ENCODE measurements at places on chromosomes 6 and 20.

DNA sequence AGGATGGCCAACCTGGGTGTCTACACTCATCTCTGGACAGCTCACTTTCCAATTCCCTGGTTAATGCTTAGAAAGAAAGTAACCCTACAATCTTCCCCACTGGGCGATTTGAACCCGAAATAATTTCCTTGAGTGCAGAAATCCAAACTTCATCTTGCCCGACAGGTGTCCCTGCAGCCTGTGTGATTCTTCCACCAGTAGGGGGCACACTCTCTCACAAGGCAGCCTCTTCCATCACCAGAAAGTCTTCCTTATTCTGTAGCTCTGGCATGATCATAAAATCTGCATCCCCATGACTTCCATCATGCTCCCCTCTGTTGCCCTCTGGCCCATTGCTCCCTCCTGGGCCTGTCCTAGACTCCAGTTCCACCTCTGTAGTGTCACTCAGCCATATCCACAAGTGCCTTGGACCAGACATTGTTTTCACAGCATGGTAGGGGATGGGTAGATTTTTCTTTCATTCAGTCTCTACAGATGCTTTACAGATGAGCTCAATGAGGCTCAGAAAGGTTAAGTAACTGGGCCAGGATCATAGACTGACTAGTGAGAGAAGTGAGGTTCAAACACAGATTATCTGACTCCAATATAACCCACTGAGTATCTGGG lies 170.4 kb upstream of the SPTLC3 start:
- no peak for DNase-seq

- DNase-seq, result no peak
Measured at GRCh38 chr20:44253528-44253927, 6.4 kb downstream of the GDAP1L1 start.

GRCh38 chr20:63127700-63128364 lies 88.1 kb downstream of the YTHDF1 start:
- DNase-seq, result no peak

GRCh38 chr6:140736231-140736630 lies 1361.8 kb upstream of the CITED2 start:
- no peak for DNase-seq

DNA sequence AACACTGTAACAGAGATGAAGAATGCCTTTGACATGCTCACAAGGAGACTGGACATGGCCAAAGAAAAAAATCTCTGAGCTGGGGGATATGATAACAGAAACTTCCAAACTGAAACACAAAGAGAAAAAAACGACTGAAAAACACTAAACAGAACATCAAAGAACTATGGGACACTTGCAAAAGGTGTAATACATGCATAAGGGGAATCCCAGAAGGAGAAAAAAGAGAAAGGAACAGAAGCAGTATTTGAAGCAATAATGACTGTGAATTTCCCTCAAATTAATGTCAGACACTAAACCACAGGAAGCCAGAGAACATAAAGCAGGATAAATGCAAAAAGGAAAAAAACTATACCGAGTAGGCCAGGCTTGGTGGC lies 117.4 kb upstream of the ARID1B start:
- DNase-seq, result no peak

- DNase-seq, result no peak
Measured at GRCh38 chr20:57382516-57382915, 8.7 kb upstream of the RBM38 start.

DNA sequence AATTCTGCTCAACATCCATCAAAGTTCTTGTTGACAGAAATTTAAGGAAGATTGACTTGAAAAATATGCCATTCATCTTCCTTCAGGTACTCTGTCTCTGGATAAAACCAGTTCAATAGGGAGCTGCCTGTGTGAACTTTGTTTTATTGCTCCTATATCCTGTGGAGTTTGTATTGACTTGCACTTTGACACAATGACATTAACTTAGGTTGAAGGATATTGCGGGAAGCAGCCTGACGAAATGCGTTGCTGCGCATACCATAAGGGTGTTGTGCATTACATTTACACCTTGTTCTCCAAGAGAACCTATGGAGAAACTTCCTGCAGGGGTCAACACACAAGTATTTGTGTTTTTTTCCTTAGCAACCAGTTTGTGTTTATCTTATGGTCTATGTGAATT lies 185.4 kb upstream of the GRIK2 start:
- no peak for DNase-seq

DNA sequence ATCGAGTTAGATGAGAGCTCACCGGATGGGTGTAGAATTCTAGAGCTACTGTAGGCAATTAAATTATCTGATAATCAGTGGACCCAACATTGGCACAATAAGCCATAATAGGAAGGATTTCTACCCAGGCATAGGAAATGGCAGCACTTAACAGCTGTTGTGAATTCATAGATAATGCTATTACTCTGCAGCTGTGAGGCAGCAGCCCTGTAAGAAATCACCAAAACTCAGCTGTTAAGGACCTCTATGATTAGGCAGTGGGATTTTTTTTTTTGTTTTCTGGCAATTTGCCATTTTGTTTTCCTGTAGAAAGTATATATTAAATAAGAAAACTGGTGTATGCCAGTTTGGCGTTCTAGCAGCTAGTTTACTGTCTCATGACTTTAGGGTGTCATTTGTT lies 609.1 kb upstream of the SLC35B3 start:
- DNase-seq, result no peak

DNA sequence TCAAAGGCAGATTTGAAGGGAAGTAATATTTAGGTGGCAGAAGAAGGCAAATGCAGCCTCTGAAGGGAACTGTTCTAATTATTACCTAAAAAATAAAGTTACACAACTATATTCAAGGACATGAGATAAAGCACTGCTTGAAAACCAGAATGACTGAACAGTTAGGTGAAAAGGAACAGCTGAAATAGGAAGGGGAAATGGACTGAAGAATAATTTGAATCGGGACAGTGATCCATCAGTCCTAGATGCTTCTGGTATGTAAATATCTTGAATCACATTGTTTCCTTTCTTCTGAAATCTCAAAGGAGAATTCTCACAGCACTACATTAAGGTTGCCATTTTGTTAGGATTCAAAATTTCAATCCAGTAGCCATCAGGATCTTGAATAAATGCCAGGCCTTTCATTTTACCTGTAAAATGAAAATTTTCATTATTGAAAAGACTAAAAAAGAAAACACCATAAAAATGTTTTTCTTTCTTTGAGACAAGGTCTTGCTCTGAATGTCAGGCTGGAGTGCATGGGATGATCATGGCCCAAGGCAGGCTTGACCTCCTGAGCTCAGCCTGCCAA lies 25.9 kb downstream of the GLO1 start:
- DNase-seq, result no peak

DNA sequence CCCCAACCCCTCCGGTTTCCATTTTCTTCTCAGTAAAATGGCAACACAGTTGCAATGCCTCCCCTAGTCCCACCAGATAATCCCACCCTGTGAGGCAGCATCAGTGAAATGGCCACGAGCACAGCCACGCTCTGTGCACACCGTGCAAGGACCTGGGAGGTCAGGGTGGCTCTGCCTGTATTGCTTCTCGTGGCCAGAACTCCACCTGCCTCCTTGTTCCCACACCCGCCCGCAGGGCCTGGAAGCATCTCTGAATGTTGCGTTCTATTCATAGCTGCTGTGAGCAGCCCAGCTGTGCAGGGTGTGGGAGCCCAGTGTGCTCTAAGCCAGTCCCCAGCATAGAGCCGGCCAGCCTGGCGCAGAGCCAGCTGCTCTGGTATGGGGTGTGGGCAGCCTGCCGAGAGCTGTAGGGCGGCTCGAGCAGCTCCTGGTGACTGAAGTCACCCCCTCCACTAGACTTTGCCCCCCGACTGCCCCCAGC lies 161.1 kb downstream of the DLL1 start:
- no peak for DNase-seq

DNA sequence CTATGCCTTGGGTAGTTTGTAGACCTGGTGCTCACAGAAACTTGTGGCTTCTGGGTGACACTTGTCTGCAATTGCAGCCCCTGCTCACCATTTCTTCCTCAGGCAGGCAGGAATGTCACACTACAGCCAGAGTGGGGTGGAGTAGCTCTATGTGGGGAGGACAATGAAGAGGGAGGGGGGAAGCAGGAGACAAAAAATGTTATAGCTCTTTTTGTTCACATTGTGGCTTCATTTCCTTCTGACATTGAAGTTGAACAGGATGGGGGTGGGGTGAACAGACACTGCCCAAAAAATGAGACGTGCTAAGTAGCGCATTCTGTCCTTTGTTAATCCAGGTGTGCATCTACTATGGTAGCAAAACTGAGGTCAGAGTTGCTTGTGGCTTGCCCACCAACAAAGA lies at the start of gene THEMIS:
THEMIS (minus strand) TSS at position 124 of the 400 bp plus-strand sequence. CDS start 126 bp downstream, outside the sequence.
- no peak for DNase-seq

DNA sequence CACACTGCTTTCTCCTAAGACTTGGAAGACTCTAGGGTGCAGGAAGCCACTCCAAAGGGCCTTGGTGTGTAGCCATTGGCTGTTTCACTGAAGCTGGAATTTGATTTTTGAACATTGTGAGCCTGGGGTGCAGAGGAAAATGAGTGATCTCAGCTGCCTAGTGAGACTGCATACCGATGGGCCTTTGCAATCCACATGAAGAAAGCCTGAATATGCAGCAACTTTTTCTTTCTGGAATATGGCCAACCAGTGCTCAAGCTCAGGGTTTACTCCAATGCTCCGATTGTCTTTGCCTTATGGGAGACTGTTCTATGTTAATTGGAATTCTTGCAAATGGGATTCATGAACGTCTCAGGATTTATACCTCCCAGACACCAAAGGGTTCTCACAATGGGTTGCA lies 242.6 kb downstream of the DOK5 start:
- no peak for DNase-seq

DNA sequence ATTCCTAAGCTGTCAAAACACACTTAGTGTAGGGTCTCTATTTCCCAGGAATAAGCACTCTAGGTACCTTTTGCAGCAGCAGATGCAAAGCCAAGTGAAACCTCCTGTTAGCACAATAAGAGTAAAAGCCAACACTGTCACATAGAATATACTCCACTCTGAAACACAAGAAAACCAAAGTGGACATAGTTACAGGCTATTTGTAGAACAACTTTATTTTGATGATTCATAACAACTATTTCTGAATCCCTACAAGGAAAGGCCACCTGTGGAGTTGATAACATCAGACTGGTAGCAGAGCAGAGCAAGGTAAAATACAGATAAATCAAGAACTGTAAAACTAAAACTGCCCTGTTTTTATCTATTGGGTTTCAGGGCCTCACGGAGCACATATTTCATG lies 59.7 kb downstream of the ALDH5A1 start:
- no peak for DNase-seq

- DNase-seq, result no peak
Measured at GRCh38 chr6:111870742-111871064, 2.5 kb downstream of the FYN start.

GRCh38 chr6:116514111-116514510 lies 2.7 kb downstream of the CALHM5 start:
- no peak for DNase-seq

DNA sequence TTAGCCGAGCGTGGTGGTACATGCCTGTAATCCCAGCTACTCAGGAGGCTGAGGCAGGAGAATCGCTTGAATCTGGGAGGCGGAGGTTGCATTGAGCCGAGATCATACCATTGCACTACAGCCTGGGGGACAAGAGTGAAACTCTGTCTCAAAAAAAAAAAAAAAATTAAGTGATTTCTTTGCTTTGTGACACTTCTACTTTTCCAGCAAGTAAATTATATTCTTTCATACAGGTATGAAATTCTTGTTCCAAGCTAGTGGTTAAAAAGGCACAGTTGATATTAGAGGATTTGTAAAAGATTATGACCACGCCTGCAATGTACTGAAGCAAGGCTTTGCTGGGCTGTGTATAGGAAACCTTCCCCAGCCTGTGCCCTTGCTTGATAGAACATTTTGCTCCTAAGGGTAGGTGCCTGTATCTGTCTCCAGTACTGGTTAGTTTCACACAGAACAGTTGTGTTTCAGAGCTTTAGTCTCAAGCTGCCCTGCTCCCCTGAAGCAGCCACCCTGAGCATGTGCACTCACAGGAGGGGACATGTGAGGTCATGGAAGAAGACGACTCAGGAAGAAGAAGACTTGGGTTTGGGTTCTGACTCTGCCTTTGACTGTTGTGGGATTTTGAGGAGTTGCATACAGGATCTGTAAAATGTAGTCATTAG lies 10.2 kb downstream of the PTPN1 start:
- no peak for DNase-seq

- no peak for DNase-seq
Measured at GRCh38 chr6:52109171-52109571, 21.8 kb upstream of the PKHD1 start.

DNA sequence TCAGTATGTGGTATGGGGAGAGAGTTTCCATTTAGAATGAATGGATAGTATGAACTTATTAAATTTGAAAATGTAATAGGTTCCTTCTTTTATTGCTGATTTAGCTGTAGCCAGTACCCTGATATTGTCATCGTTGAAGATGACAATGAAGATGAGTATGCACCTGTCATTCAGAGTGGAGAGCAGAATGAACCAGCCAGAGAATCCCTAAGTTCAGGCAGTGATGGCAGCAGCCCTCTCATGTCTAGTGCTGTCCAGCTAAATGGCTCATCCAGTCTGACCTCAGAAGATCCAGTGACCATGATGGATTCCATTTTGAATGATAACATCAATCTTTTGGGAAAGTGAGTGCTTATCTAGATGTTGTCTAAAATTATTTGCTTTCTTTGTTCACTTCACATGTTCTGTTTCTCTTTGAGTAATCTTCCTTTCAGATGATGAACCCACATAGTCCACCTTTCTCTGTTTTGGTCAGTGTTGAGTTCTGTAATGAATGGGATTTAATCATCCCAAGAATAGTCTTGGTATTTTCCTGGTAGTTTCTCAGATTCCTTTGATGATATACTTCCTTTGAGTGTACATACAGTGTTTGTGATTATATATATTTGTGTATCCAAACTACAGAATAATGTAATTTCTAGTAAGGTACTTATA lies 23.3 kb downstream of the HSF2 start:
- no peak for DNase-seq

GRCh38 chr6:95879856-95880255 lies 135.9 kb upstream of the FUT9 start:
- DNase-seq, result no peak

DNA sequence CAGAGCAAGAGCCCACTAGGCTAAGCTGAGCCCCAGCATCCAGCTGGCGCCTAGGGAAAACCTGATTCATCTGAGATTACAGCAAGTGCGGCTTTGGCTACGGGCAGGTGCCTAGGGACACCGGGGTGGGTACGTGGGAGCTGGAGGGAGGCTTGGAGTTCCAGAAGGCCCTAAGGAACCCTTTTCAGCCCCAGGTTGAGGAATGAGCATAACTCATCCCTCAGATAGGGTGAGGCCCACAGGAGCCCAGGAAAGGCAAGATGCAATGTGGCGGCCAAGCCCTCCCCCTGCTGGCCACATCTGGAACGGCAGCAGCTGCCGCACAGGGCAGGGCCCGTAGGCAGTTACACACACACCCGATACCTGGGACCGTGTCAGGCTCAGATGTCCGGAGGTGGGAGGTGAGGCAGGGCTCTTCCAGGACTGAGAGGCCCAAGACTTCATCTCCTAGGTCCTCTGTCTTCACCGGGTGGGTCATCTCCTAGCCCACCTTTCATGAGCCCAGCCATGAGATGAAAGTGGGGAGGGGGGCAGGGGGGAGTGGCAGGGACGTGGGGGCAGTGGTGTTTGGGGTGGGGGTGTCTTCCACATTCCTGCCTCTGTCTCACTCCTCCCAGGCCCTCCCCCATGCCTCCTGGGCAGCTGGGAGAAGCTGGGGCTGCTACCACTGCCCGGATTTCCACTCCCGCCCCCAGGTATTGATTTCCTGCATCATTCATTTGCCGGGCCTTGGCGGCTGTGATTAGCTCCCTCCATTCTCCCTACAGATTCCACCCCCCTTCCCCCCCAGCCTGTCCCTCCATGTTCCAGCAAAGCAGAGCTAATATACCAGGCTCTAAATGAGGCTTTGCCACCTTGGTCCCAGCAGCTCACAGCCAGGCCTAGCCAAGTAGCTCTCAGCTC lies 5.5 kb downstream of the MDGA1 start:
- no peak for DNase-seq

- DNase-seq, result no peak
Measured at GRCh38 chr6:14707971-14708465, 537.9 kb upstream of the JARID2 start.

Data from HS-5 (cell line).